Dermis blood vessel endothelial cell (primary cell): ENCODE measurements at places on chromosomes 3 and 15. TPM values are rescaled to one million over a fixed set of nuclear protein-coding genes. Genes with fewer than 3 reads are reported as not detected.

- DNase-seq = no peak
Measured at GRCh38 chr3:151827816-151828215, 13.9 kb downstream of the AADAC start.

GRCh38 chr3:83096-83495 is 113.5 kb upstream of the CHL1 start:
- DNase-seq = no peak

DNA sequence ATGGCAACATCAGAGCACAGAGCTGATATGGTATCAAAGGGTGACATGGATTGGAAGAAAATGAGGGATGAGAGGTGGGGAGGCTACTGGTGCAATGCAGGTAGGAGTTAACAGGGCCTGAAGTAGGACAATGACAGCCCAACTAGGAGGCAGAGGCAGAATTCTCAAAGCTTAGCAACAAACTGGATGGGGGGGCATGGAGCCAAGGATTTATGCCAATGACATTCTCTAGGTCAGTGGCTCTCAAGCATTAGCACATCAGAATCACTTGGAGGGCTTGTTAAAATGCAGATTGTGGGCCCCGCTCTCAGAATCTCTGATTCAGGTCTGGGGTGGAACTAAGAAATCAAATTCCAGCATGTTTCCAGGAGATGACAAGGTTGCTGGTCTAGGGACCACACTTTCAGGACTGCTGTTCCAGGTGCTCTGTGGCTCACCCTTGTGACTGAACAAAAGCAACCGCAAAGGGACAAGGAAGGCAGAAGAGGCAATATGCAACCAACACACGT is 98.0 kb upstream of the TNIK start:
- DNase-seq = no peak

DNA sequence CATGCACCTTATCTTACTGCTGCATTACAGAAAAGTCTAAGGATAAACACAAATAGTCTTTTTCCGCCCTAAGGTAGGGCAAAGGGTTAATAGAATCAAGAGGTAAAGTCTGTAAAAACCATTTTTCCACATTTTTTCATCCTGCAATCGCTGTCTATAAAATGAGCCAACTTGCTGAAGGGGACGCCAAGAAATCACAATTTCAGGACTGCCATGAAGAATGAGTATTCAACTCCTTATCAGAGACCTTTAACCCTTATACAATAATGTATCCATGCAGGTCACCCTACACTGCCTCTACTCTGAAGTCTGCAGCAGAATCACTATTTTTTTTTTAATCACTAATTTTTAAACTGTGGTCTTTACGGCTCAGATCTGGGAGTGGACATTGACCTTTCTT is 1.1 kb upstream of the DNAJC13 start:
- no peak for DNase-seq

DNA sequence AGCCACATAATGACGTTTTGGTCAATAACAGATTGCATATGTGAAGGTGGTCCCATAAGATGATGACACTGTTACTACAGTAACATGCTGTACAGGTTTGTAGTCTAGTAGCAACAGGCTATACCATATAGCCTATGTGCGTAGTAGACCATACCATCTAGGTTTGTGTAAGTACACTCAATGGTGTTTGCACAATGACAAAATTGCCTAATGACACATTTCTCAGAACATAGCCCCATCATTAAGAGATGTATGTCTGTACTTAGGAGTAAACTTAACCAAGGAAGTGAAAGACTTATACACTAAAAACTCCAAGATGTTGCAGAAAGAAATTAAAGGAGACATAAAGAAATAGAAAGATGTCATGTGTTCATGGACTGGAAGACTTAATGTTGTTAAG is 66.2 kb downstream of the RPLP1 start:
- DNase-seq = no peak

DNA sequence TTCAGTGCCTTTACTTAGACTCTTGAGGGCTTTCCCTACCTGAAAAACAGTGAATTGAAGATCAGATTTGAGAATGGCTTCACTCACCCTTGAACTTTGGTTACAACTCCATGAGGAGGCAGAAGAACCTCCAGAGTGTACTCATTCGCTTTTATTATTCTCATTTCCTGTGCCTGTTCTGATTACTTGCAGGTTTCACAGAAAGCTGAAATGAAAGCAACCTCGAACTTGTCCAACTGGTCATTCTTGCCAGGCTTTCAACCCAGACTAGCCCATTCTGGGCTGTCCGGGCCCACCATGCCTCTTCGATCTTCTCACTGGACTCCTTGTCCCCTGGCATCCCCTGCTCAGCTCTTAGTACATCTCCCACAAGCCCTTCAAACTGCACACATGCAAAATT is 20.2 kb upstream of the THUMPD3 start:
- no peak for DNase-seq

- no peak for DNase-seq
Measured at GRCh38 chr15:94744080-94744793, 512.9 kb downstream of the MCTP2 start.

GRCh38 chr3:183444748-183445147 is 16.3 kb upstream of the MCF2L2 start:
- DNase-seq = no peak

GRCh38 chr3:119492810-119493209 is 5.5 kb upstream of the TIMMDC1 start:
- DNase-seq = no peak

DNA sequence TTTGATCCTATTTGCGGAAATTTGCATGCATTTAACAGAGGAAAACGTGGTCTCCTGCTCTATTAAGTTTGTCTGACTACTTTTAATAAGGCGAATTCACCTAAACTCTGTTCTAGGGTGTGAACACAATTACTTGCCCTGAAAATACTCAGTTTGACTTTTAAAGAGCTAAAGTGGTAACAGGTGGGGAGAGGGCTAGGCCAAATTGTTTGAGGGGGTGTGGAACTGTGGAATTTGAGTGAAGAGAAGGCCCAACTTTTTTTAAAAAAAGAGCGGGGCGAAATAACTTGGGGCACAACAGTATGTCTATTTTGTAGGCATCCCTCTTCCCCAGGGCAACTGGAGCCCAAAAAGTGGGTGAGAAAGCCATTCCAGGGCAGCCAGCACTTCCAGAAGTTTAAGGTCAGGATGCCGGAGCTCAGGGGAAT is 580 bp upstream of the FXR1 start:
- DNase-seq = no peak

GRCh38 chr3:194517333-194517732 is 30.5 kb upstream of the ATP13A3 start:
- DNase-seq = no peak

DNA sequence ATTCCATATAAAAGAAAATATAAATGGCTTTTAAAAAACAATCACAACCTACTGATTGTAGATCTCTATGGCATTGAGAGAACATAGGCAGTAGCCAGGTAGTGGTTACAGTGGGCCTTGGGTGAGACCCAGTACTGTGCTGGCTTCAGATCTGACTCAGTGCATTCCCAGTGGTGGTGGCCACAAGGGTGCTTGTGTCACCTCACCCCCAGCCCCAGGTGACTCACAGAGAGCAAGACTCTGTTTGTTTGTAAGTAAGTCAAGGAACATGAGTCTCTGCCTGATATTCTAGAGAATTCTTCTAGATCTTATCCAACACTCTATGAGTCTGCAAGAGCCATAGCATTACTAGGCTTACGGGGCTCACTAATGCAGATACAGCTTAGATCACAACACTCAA is 118.8 kb upstream of the AZI2 start:
- DNase-seq = no peak

GRCh38 chr3:99965077-99965476 is 147.4 kb downstream of the CMSS1 start:
- DNase-seq = peak; percentile 68

- no peak for DNase-seq
Measured at GRCh38 chr15:84797212-84797611, 19.9 kb upstream of the ALPK3 start.

GRCh38 chr3:4355401-4356219 is 52.4 kb downstream of the SETMAR start:
- DNase-seq = peak; percentile 88

- DNase-seq = no peak
Measured at GRCh38 chr3:94303897-94304296, 241.0 kb downstream of the NSUN3 start.

GRCh38 chr3:105118905-105119304 is 247.8 kb upstream of the ALCAM start:
- DNase-seq = no peak

GRCh38 chr15:39414201-39414600 is 166.7 kb upstream of the THBS1 start:
- DNase-seq = no peak

DNA sequence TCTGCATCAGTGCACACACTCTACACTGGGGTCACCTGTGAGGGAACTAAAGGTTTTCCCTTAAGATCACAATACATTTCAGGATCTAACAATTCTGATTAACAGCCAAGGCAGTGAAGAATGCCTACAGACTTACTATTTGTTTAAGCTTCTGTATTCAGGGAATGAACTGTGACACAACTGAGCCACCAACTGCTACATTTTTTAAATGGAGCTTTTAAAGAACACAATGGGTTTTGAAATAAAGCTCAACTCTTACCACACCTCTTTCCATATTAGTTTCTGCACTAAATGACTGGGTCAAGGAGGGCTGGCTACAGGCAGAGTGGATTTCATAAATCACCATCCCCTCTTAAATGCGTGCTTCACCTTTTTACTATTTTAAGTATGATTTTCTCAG is 100.2 kb downstream of the TMCC1 start:
- peak; percentile 4 for DNase-seq

DNA sequence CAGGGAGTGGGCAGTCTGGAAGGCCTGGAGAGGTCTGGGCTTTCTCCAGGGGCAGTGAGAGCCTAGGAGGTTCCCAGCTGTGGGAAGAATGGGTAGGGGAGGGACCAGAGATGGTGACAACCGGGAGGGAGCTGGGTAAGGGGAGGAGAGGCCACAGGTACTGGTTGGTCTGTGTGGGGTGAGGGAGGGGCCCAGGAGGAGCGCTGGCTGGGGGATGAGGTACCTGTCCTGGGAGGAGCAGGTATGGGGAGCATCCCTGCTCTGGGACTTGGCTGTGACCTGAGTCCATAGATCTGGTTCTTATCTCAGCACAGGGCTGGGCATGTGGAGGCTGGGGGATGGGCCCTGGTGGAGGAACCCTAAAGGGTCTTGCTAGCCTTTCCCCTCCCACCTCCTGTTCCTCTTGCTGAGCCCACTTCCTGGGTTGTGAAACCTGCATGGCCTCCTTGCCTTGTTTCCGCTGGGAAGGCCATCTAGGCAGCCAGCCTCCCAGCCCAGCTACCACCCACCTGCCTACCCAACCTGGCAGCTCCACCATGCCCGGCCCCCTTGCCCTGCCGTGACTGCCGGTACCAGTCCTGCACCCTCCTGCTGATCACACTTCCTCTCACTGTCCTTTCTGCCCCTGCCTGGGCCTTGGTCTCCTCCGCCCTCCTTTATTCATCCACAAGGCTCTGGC is 11.0 kb downstream of the PRKCD start:
- no peak for DNase-seq

DNA sequence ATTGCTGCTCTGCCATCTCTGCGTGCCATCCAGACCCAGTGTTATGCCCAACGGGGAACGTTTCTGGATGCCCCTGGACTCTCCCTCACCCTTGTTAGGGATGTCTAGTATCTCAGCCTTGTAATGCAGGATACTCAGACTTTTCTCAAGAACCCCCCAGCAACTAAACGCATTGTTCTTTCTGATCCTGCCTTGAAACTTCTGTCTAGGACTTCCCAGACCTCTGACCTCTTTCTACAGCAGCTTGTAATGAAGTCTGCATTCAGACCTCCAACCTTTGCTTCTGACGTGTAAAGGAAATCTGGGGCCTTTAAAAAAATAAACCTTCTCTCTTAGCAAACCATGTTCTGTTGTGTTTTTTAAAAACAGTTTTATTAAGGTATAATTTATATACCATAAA is 139.5 kb downstream of the KCNAB1 start:
- DNase-seq = peak; percentile 79

- no peak for DNase-seq
Measured at GRCh38 chr3:98449606-98450193, 13.3 kb upstream of the OR5K1 start.

GRCh38 chr3:179196098-179196497 is 47.9 kb downstream of the PIK3CA start:
- peak; percentile 55 for DNase-seq

DNA sequence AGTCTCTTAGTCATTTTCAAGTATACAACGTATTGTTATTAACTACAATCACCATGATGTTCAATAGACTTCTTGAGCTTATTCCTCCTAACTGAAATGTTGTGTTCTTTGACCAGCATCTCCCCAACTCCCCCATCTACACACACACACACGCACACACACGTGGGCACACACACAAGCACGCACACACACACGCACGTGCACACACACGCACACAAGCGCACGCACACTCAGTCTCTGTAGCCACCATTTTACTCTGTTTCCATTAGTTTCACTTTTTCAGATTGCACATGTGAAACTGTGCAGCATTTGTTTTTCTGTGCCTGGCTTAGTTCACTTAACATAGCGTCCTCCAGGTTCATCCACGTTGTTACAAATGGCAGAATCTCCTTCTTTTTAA is 247.0 kb downstream of the XXYLT1 start:
- DNase-seq = no peak

- DNase-seq = no peak
Measured at GRCh38 chr15:90873998-90874605, 5.7 kb downstream of the FURIN start.

DNA sequence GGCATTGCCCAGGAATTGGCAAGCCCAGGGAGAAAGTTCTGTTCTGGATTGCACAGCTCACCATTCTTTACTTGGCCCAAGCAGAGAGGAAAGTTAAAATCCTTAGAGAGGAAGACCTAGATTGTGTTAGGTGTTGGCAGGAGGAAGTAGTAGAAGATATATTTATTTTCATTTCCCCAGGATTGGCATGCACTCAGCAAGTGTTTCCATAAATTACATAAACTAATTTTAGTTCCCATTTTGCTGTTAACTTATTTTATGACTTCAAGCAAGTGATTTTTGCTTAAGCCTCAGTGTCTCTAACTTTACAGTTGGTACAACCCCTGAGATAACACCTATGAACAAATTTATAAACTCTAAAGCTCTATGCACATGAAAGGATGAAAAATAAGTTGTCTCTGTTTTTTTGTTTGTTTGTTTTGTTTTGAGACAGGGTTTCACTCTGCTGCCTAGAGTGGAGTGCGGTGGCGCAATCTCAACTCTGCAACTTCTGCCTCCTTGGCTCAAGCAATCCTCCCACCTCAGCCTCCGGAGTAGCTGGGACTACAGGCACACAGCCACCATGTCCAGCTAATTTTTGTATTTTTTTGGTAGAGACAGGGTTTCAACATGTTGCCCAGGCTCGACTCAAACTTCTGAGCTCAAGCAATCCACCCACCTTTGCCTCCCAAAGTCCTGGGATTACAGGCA is 31.2 kb upstream of the TOP2B start:
- DNase-seq = no peak

The C3orf49 gene
- total RNA-seq = not detected in 2 replicates

The MIX23 gene
- total RNA-seq = 30.6 and 36.8 TPM in 2 replicates

The RASL12 gene
- total RNA-seq = not detected in 2 replicates

The LRRC31 gene
- total RNA-seq = not detected in 2 replicates

The MCF2L2 gene
- 0.34 and 0.84 TPM in 2 replicates for total RNA-seq

The CPEB1 gene
- total RNA-seq = not detected in 2 replicates

The CATSPER2 gene
- 0.17 and 0.33 TPM in 2 replicates for total RNA-seq

The LRRC3B gene
- not detected in 2 replicates for total RNA-seq

The GOLGA6D gene
- not detected in 2 replicates for total RNA-seq

The NTRK3 gene
- total RNA-seq = under 0.01 TPM in 1 of 2 replicates, not detected in the other

The CNBP gene
- 251 and 283 TPM in 2 replicates for total RNA-seq

The FGD5 gene
- total RNA-seq = 103 and 196 TPM in 2 replicates

The KBTBD13 gene
- total RNA-seq = not detected in 2 replicates

The SPINT1 gene
- 1.2 and 3.7 TPM in 2 replicates for total RNA-seq

The SEMA5B gene
- 0.05 TPM in 1 of 2 replicates, not detected in the other for total RNA-seq

The GADL1 gene
- total RNA-seq = not detected in 2 replicates

The P2RY13 gene
- total RNA-seq = not detected in 2 replicates

The CCDC9B gene
- 10.0 and 21.9 TPM in 2 replicates for total RNA-seq

The MUSTN1 gene
- not detected in 2 replicates for total RNA-seq

The ULK4 gene
- total RNA-seq = 6.3 and 25.2 TPM in 2 replicates
